ENCODE measurements at places on chromosomes 4 and X.

DNA sequence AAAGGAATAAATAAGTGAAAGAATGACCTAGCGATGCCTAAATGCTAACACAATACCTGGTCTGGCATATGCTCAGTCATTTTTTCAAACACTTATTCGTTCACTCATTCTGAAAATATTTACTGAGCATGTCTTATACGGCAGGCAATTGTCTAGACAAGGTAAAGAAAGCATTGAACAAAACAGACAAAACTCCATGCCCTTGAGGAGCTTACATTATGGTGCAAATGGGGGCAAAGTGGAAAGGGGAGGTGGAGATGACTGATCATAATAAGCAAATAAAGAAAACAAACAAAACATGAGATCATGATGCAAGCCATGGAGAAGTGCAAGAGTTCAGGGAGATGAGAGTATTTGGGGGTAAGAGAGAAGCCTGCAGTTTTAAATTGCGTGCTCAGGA is 334.6 kb upstream of the PPARGC1A start:
- no peak for ATAC-seq

- ATAC-seq: no peak
These were observed 165.3 kb upstream of the LEF1 start for GRCh38 chr4:108334031-108334430.

DNA sequence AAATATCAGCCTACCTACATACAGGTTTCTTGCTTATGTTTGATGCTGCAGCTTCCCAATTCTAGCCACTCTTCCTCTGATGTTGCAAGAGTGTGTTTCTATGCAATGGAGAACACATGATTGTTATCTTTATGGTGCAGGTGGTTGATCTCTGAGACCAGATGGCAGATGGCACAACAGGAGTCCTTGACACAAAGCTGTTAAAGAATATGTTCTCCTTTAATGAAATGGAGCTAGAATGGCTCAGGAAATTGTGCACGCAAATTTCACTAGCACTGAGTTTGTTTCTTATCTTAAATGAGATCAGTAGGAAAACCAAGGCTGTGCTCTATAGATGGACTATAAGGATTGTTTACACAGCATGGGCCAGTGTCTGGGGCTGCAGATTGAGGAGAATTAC is 29.9 kb upstream of the TTC29 start:
- ATAC-seq: no peak

GRCh38 chrX:48694776-48695533 is 1.6 kb upstream of the SUV39H1 start:
- no peak for ATAC-seq

All from stimulated activated memory B cell treated with anti-CD40 and anti-IgM and Interleukin-4, amounts not matched to agents 10 μg/mL and 1 μg/mL and 100 μg/mL, for 72 hours (primary cell).